ENCODE measurements at places on chromosomes 5 and 9.

GRCh38 chr5:170508660-170509347 is 5.0 kb downstream of the KCNIP1 start:
- DNase-seq, result no peak

- no peak for DNase-seq
These were observed 5.8 kb upstream of the ZBTB43 start for GRCh38 chr9:126799034-126799433.

DNA sequence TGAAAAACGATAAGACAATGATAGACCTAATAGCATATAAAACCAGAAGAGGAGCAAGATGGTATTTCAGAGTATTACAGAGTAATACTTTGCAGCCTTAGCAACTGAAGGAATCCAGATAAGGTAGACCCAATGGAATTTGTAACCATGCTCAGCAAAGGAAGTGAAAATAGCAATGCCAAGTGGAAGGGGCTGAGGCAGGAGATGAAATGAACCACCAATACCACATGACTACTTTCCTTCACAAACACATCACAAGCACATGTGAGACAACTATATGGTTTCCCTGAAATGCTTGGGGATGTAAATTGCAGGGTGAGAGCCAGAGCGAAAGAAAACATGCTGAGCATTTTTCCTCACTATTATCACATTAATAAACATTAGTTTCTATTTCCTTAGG is 79.8 kb upstream of the MELK start:
- no peak for DNase-seq

- no peak for DNase-seq
These were observed 380.6 kb downstream of the TLE4 start for GRCh38 chr9:79952401-79952800.

DNA sequence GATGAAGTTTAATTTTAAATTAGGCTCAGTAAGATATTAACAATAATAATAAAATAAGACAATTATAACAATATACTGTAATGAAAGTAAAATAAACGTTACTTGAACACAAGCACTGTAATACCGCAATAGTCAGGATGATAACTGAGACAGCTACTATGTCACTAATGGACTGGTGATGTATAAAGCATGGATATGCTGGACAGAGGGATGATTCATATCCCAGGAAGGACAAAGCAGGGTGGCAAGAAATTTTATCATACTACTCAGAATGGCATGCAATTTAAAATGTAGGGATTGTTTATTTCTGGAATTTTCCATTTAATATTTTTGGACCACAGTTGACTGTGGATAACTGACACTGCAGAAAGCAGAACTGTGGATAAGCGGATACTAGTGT is 196.9 kb downstream of the VPS13A start:
- no peak for DNase-seq

DNA sequence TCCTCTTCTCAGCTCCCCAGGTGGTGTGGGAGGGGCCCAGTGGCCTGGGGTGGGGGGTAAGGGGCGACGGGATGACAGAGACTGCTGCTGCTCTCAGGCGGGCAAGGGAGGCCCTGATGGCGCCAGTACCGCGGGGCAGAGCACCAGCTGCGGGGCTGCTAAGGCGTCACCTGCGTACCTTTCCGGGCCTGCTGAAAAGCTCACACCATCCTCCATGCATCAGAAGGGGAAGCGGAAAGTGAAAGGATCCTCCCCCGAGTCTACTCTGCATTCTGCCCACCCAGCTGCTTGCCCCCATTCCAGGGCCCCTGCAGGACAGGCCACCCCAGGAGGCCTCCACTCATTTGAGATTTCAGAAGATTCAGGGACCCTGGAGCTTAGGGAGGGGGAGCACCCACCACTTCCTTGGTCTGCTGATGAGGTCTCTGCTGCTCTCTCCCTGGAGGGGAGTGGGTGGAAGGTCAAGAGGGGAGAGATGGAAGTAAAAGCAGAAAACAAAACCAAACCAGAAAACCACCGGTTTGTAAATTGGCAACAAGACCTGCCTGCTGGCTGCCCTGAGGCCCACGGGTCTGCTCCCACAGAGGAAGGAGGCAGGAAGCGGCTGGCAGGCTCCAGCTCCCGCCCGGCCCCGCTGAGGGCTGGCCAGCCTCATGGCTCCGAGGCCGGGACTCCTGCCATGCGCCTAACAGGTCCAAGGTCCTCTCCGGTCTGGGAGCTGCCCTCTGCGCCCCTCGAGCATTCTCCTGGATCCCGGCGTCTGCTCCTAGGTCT is 33.6 kb downstream of the PRRT1B start:
- no peak for DNase-seq

- no peak for DNase-seq
These were observed 168.7 kb upstream of the RPS23 start for GRCh38 chr5:82446809-82447208.

DNA sequence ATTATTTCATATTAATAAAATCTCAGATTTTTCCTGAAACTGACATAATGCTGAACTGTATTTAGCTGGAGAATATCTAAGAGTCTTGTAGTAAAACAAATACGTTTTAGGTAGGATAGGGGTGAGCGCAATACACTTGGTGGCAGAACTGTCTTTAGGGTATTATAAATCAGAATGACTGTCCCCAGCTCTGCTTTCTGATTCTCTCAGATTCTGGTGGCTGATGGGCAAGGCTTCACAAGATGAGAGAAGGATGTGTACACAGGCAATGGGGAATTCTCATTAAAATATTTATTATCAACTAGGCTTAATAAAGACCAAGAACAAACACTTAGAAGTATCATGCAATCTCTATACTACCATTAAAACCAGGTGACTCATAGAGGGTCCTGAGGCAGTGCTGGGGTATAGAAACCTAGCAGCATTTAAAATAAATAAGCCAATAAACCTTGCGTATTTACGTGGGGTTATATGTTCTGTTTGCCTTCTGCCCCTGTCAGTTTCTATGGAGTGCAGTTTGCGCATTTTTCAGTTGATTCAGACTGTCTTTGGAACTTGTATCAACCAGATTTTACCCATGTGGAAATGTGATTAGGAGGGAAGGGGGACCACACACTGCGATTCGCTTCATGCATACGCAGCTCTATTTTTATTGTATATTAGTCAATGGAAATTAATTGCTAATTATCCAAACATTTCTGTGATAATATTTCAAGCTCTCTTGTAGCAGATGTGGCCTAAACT is 1150.7 kb upstream of the WWC1 start:
- no peak for DNase-seq

DNA sequence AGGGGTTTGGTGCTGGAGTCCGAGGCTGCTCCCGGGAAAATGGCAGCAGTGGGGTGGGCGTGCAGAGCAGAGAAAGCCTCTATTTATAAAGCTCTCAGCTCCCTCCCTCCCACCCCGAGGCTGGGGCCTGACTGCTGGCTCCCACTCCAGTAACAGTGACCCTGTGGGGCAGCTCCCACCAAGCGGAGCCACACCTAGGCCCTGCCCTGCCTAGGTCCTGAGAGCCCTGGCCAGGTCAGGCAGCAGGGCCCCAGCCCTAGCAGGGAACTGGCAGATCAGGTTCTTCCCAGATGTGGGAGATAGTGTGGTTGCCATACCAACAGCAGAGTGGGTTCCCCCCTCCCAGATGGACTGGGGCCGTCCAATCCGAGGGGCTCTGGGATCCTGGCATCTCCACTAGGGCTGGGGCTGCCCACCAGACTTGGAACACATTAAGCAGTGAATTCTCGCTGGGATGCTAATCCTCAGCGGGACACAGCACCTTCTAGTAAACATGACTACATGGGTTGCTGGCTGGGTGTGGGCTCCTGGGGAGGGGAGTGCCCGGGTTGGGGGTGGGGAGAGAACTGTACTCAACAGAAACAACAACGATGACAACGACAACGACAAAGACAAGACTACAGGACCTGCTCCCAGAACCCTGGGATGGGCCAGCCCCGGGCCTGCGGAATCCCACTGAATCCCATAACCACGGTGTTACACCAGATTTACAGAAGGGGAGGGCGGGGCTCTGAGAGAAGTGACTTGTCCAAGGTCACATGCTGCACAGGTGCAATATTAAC is 1.5 kb downstream of the SH3GLB2 start:
- DNase-seq, result peak; percentile 11

GRCh38 chr5:131530706-131531331 is 104.2 kb downstream of the RAPGEF6 start:
- DNase-seq, result no peak
